ENCODE measurements at places on chromosomes 1 and 21. TPM values are rescaled to one million over a fixed set of nuclear protein-coding genes. Genes with fewer than 3 reads are reported as not detected.

Gene TMPRSS15
- not detected for total RNA-seq

Gene TCHHL1
- not detected for total RNA-seq

Gene TMPRSS3
- total RNA-seq: not detected

Gene CHIT1
- not detected for total RNA-seq

Gene TEDDM1
- not detected for total RNA-seq

Gene SAMSN1
- 0.09 TPM for total RNA-seq

Gene KIRREL1
- 17.7 TPM for total RNA-seq

Gene ATP1A2
- total RNA-seq: not detected

Gene AKR7A2
- total RNA-seq: 49.9 TPM

Gene AKR7A3
- 0.09 TPM for total RNA-seq

Gene MFSD2A
- total RNA-seq: 0.33 TPM

Gene ZNF670
- total RNA-seq: 10.4 TPM

Gene GPR61
- total RNA-seq: 0.17 TPM
